ENCODE measurements at places on chromosomes 2 and 18. TPM values are rescaled to one million over a fixed set of nuclear protein-coding genes. Genes with fewer than 3 reads are reported as not detected.

- DNase-seq: no peak
These were observed 1101.3 kb downstream of the LRP1B start for GRCh38 chr2:141029428-141030078.

- DNase-seq: no peak
These were observed 37.5 kb downstream of the ANXA4 start for GRCh38 chr2:69779258-69780001.

- no peak for DNase-seq
These were observed 540.7 kb upstream of the ID2 start for GRCh38 chr2:8141079-8141707.

GRCh38 chr2:48343571-48344440 is 186.1 kb upstream of the STON1 start:
- no peak for DNase-seq

GRCh38 chr2:11539317-11540147 is 5.7 kb downstream of the GREB1 start:
- DNase-seq: peak; percentile 61

DNA sequence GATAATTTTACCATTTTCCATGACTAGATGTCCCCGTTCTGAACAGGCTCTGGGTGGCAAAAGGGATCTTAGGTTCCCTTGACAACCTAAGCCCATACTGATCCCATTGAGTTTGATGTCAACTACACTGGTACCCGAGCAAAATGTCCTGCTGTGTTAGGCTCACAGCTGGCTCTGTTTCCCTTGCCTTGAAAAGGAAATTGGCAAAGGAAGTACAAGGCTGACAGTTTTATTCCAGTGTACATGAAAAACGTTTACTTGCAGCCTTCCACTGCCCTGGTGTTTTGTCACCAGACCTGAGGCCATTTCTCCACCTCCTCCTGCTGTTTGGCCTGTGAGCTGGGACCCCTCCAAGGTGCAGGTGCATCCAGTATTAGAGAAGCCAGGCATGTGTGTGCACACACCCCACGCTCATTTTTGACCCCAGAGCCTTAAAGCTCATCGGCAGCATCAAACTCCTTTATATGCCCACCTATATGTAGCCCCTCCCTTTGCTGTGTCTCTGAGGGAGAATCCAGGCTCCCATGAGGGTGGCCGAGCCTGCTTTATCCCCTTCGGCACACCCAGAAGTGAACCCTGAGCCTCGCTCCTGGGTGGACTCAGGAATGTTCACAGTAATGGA is 171.3 kb downstream of the NDUFA10 start:
- no peak for DNase-seq

- no peak for DNase-seq
These were observed 2.4 kb upstream of the KCNF1 start for GRCh38 chr2:10909050-10909995.

DNA sequence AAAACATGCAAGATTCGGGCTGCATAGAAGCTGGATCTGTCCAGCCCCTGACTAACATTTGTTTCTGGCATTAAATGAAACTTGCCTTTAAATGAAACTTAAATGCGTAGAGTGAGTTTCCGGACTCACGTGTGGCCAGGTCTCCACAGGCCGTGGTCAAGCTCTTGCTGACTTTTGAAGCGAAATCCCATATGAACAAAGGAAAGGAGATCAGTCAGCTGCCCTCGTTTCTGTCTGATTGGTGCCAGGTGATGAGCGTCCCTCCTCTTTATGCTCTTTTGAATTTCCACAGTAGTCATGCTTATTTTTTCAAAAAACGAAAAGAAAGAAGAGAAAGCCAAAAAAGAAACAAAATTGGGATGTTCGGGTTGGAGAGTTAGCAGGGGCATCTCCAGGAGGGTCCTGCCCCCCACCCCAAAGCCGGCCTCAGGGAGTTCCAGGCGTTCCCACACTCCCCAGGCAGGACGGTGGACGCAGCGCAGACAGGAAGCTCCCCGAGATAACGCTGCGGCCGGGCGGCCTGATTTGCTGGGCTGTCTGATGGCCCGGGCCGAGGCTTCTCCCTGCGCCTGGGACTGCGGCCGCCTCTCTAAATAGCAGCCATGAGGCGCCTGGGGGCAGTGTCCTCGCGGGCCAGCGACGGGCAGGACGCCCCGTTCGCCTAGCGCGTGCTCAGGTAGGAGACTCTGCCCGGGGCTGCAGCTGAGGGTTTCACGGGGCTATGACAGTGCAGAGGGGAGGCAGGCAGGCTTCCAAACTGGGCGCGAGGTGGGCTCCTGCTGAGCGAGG is at the start of gene COLEC11:
TSS of gene COLEC11 (plus strand) at position 620 of the 789 bp plus-strand sequence. CDS start 9,229 bp downstream, outside the sequence.
- DNase-seq: peak; percentile 91

DNA sequence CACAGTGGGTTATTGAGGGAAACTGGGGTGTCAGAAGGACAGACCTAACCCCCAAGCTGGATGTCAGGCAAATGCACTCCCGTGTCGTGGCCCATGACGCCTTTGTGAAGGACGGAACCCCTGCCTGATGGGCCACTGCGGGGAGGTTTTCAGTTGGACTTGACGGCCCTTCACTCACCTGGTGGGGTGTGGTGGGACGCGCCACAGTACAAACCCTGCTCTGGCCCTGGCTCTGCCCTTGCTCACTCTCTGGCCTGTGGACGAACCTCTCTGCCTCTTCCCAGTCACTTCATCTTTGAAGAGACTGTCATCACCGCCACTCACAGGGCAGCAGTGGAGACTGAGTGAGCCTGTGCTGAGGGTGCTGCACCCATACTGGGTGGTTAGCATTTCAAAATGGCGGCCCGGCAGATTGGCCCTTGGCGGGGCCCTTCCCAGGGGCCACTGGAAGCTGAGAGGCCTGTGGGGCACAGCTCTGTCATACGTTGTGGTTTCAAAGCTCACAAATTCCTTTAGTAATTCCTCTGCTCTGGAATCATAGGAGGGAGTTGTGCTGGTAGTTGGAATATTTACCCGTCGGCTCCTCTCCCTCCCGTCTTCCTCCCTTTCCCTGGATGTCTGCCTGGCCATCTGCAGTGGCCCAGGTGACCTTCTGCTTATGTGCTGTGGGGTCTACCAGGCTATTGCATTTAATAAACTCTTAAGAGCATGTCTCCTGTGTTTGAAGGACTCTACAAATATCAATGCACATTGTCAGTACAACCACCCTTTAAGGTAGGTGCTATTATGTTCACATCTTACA is 200.6 kb downstream of the CTIF start:
- DNase-seq: peak; percentile 49

DNA sequence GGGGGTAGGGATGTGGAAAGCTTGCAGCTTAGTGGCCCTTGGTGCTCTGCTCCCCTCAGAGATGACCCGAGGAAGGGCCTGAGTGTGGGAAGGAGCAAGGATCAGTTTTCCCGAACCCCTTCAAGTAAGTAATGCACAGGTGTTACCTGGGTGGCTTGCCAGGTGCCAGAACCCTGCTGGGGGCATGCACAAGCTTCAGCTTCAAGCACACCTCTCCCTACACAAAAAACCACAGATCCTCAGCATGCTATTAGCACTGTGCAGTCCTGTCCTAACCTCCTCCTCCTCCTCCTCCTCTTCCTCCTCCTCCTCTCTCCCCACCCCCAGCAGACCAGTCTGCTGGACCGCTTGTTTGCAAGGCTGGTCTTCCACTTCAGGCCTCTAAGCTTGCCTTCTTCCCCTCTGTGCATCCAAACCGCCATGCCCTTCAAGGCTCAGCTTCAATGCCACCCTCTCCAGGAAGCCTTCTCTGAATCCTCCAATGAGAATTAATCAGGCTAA is 114.8 kb downstream of the ACAA2 start:
- no peak for DNase-seq

- no peak for DNase-seq
These were observed 1080.8 kb upstream of the DDX18 start for GRCh38 chr2:116733699-116734098.

GRCh38 chr2:29562896-29563295 is 358.5 kb downstream of the ALK start:
- DNase-seq: no peak

- DNase-seq: no peak
These were observed 1309.8 kb upstream of the NRXN1 start for GRCh38 chr2:52341732-52342131.

GRCh38 chr18:46067438-46068007 is 4.5 kb downstream of the PSTPIP2 start:
- no peak for DNase-seq

DNA sequence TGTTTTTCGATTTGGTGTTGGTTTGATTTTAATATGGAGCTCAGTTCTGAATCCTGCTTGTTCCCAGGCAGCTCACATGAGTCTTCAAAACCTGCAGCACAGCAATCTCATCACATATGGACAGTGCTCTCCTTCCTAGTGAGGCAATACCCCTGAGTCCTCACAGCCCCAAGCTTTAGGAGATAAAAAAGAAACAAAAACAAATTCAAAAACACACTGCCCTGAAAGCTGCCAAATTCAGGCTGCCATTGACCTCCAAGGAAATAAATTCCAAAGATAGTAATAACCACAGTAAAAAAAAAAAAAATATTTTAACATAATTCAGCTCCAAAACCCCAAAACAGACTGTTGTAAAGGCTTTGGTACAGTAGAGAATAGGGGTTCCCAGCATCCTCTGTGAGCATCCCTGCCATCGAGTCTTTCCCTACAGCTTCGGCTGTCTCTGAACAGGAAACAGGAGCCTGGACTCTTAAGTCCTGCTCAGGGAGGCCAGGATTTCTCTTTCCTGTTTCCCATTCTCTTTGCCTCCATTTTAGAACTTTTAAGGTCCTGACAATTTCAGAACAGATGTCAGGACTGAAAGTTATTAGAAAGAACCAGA is 14.7 kb upstream of the SP3 start:
- DNase-seq: no peak

DNA sequence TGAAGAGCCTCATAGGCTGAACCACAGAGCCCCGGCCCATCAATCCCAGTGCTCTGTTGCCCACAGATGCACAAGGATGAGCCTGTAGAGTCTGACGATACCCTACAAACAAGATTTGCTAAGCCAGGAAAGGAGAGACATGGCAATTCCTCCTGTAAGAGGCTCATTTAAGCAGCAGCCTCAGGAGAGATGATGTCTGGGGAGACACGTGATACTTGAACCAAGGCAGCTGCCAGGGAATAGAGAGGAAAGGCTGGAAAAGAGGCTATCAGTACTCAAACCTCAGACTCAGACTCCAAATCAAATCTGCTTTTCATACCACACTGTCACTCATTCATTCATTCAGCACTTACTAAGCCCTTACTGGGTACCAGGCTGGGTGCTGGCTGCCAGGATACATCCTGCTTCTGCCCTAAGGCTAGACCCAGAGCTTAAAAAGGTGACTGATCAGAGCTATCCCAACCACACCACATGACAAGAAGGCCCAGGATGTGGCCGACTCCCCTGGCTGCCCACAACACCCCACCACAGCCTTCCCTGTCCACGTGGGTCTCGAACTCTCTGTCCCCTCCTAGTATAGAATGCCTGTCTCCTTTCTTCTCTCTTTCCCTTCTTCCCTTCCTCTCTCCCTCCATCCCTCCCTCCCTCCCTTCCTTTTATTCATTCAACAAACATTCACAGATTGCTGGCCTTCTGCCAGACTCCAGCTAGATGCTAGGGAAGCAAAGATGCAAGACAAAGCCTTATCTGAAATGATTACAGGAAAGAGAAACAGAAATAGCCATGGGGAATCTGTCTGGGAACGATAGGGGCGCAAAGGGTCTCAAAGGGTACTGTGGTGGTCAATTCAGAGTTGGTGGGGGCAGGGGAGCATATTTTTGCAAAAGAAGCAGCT is 23.4 kb upstream of the KCNK3 start:
- no peak for DNase-seq

GRCh38 chr2:105323111-105323510 is 6.4 kb downstream of the TGFBRAP1 start:
- no peak for DNase-seq

DNA sequence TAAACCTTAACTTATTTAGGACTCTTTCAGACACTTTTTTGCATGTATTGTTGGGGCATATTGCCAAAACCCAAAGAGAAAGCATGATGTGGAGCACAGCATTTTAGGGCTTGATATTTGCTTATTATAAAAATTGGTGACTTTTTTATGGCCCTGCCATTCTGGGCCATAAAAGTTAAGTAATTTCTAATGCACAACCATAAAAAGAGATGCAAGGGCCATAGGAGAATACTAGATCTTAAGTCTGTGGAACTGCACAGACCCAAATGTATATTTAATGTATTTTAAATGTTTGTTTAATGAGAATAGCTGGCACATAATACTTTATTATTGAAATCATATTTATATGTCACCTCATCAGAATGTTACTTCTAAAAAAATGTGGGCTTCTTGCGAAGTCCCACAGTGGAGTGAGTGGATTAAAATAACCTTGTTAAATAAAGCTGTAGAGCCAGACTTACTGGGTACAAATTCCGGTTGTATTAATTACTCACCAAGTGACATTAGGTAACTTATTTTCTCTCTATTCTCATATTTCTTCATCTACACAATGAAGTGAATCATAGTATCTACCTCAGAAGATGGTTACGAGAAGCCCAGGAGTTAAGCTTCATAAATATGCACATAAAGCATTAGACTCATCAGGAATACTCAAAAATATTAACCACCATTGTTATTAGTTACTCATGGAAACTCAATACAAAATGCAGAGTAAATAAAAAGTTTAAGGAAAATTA is 52.2 kb downstream of the HNMT start:
- DNase-seq: no peak

DNA sequence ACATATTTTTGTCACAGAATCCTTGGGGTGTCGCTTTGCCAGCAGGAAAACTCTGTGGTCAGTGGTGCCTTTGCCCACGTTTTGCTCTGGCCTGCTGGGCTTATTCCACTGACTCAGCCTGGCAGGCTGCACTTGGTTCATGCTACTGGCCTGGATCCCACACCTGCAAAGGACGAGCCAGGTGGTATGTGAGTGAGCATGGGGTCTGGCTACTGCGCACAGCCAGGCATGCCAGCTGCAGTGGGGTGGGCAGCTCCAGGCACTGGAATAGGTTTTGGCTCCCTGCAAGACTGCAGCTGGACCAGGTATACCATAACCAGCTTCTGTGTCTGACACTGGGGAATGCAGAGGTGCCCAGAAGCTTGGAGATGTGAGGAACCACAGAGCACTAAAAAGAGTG is 197.9 kb upstream of the VRK2 start:
- no peak for DNase-seq

The VWC2L gene
- total RNA-seq: not detected

The ASXL3 gene
- total RNA-seq: 11.4 TPM

The GPR55 gene
- 0.18 TPM for total RNA-seq

The SLC9A4 gene
- total RNA-seq: not detected

The NOL4 gene
- 0.20 TPM for total RNA-seq

The GALNT3 gene
- 0.31 TPM for total RNA-seq

The EXOC6B gene
- 93.6 TPM for total RNA-seq

The SLC39A10 gene
- total RNA-seq: 17.9 TPM

The IKZF2 gene
- 6.1 TPM for total RNA-seq

The ANKRD62 gene
- not detected for total RNA-seq

The FHOD3 gene
- total RNA-seq: 138 TPM
